ENCODE measurements at places on chromosomes 7 and 10.

- no peak for DNase-seq
Observed at GRCh38 chr7:107171496-107171895, 2.7 kb downstream of the HBP1 start.

- no peak for DNase-seq
Observed at GRCh38 chr7:31872545-31873370, 185.7 kb downstream of the PPP1R17 start.

DNA sequence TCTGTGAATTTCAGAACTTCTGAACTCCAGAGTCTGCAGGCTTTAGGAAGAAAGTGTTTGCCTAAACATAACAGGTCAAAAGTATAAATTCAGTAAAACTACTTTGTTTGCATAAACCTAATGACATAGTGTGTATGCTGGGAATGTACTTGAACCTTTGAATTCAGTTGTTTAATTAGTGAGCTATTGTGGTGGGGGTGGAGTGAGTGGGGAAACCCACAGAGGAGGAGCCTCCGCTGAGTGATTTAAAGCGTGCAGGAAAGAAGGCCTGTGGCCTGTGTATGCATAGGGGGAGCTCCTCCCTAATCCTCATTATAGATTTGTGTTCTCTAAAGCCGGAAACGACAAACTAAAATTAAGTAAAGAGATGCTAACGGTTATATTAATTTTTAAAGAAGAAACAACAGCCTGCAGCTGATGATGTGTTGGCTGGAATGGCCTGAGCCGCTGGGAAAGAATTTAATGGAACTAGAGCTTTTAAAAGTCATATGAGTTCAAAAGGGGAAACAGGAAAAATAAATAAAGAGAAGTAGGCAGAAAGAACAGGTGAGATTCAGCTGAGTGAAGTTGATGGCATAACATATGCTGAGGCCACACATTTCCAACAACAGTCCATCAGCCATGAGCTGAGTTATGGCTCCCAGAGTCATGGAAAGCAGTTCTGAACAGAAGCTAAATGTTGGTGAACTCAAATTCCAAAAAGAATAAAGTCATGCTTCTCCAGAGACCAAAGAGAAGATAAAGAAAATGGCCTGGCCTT, 595.0 kb downstream of the GRM8 start:
- no peak for DNase-seq

DNA sequence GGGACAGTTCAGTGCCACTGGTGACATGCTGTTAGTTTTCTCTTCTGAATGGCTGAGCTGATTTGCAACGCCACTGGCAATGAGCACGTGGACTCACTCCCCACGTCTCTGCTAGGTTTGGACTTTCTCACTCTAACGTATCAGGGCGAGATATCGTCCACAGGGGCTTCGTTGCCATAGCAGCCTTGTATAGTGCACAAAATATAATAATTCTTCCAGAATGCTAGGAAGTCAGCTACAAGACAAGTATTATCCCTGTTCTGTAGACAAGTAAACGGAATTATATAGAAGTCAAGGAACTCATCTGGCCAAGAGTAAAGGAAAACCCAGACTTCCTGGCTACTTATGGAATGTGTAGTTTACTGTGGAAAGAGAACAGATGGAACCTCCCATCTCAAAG, 226.8 kb downstream of the ARHGAP21 start:
- DNase-seq, result no peak

DNA sequence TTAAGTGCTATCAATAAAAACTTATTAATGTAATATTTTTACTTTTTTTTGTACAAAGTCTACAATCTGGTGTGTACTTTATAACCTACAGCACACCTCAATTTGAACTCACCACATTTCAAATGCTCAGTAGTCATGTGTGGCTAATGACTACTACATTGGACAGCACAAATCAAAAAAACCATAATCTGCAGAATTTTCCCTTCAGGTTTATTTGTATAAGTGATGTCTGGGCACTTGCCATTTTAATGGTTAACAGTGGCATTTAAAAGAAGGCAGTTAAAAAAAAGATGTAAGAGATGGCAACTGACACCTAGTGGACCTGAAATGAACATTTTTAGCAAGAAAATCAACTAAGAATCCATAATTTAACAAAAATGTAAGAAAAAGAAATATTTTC, 124.6 kb upstream of the NRBF2 start:
- DNase-seq, result no peak
